ENCODE measurements at places on chromosomes 6 and 20.
A peak's percentile ranks its signal among the peaks of the same experiment; 100 is the strongest.

- DNase-seq, result peak; percentile 46
Observed at GRCh38 chr6:151675746-151676459, 131.6 kb upstream of the ESR1 start.

DNA sequence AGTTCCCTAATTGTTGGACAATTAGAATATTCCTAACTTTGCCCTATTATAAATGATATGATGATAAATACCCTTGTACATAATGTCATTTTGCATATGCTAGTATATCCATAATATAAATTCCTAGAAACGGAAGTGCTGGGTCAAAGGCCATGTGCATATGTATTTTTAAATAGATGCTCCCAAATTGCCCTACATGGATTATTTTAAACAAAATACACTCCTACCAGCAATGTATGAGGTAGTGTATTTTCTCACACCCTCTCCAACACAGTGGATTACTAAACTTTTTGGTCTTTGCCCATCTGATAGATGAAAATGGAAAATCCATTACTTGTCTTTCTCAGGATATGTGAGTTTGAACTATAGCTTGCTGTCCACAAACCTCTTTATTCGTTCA is 385.1 kb upstream of the JARID2 start:
- no peak for DNase-seq

- DNase-seq, result no peak
Observed at GRCh38 chr20:23477223-23477622, 13.7 kb upstream of the CST8 start.

DNA sequence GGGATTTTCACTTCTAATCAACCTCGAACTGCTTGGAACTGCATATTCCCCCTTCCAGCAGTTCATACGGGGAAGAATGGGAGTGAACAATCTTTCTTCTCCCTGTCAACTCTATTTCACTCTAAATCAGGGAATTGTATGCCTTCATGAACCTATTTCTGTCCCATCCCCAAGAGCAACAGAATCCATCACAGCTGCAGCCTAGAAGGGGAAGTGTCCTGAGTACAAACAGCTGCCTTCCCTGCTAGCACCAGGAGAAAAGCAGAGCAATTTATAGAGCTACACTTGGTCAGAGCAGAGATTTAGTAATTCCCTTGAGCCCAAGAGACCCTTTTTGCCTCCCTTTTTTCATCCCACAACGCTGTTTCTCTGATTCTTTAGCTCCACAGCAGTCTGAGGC is 208.4 kb downstream of the ADGRG6 start:
- DNase-seq, result no peak

GRCh38 chr20:57459278-57459677 is 65.7 kb downstream of the CTCFL start:
- no peak for DNase-seq

DNA sequence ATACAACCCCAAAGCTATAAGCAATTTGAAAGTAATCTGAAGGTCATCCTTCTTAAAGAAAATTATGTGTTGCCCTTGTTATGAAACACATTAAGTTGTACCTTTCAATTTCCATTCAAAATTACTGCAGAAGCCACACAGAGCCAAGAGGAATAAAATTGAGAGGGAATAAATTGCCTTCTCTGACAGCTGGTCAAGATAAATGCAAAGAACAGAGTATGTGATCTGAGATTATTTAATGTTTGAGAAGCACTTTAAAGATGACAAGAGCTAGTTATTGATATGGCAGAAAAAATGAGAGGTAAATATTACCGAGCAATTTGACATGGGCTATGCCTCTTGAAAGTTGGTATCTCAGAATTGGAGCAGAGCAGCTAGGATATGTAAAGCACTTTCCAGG is 61.6 kb downstream of the TRDN start:
- DNase-seq, result no peak

DNA sequence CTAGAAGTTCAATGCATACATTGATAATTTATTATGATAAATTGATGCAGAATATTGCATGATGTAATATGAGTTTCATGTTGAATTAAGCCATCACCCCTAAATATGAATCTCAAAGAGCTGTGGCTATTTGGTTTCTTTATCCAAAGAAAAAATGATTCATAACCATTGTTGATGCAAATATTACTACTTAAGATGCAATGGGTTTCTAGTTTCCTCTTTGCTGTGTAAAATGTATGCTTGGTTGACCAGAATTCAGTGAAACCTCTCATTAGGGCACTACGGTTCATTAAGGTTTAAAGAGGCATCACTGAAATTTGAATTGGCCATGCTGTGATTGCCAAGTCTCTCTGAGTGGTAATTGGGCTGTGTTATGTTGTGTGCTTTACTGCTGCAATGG is 492.5 kb upstream of the FLRT3 start:
- no peak for DNase-seq

GRCh38 chr20:53581444-53582250 is 12.0 kb downstream of the ZNF217 start:
- peak; percentile 25 for DNase-seq

- DNase-seq, result peak; percentile 50
Observed at GRCh38 chr6:90110971-90111370, 185.7 kb downstream of the BACH2 start.

DNA sequence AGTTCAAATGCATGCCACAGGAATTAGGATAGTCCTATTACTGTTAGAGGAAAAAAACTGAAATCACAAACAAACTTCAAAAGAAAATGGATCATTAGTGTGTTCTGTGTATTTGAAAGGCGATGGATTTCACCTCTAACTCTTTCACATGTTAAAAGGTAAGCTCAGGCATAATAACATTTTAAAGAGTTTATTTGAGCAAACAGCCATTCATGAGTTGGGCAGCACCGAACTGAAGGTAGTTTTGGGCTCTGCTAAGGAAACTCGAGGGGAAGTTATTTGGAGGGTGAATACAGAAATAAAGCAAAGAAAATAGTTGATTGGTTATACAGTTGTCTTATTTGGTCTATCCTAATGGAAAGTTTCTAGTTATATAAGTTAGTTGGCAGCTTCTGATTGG is 546.5 kb upstream of the POU3F2 start:
- no peak for DNase-seq

- no peak for DNase-seq
Observed at GRCh38 chr6:145898376-145898775, 65.8 kb downstream of the SHPRH start.

- no peak for DNase-seq
Observed at GRCh38 chr20:51867251-51867650, 64.9 kb upstream of the SALL4 start.

DNA sequence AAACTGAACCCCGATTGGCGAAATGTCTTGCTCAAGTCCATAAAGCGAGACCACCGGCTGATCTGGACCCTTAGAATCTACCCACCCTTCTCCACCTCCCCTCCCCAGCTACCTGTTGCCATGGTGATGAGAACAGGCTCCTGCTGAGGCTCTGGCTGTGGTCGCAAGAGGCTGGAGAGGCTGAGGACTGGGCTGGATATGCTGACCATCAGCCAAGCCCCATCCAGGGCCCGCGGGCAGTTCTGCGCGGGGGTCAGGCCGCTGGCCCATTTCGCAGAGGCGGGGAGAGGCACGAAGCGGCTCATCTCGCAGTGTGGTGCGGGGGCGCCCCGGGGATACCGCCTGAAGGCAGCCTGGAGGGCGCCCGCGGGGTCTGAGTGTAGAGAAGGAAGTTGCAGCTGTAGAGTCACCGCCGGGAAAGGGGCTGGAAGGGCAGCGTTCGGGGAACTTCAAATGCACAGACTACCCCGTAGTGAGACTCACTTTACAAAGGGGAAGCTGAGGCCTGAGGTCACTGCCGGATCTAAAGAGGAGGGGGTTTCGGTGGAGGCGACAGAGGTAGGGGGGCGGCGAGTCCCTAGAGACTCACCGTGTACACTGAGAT is 671 bp downstream of the TAPBP start:
- DNase-seq, result peak; percentile 33

- DNase-seq, result no peak
Observed at GRCh38 chr6:27605401-27606342, 132.8 kb upstream of the ZNF184 start.

Data from activated CD4-positive, alpha-beta T cell treated with anti-CD3 and anti-CD28 coated beads, Interleukin-2, amount 50 U/mL, for 1 hour (primary cell).